Activated gamma-delta T cell treated with Interleukin-2 at 50 U/mL for 16 hours (primary cell): ENCODE measurements at places on chromosomes 16 and 17.

DNA sequence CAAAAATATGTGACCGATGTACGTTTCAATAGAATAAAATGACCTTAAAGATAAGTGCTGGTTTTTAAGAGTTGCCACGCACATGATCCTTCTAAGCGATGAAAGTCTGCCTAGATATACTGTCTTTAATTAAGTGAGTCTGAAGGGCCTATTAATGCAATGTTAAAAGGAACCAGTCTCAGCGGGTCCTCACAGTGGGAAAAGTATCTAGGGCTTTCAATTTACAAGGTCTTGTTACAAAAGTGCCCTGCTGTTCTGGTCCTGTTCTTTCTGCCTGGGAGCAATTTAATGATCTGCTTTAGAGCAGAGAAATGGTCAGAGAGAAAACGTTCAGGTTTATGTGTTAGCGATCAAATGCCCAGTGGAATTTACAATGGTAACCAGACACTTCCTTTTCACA is 864.0 kb downstream of the KCNJ2 start:
- no peak for DNase-seq

DNA sequence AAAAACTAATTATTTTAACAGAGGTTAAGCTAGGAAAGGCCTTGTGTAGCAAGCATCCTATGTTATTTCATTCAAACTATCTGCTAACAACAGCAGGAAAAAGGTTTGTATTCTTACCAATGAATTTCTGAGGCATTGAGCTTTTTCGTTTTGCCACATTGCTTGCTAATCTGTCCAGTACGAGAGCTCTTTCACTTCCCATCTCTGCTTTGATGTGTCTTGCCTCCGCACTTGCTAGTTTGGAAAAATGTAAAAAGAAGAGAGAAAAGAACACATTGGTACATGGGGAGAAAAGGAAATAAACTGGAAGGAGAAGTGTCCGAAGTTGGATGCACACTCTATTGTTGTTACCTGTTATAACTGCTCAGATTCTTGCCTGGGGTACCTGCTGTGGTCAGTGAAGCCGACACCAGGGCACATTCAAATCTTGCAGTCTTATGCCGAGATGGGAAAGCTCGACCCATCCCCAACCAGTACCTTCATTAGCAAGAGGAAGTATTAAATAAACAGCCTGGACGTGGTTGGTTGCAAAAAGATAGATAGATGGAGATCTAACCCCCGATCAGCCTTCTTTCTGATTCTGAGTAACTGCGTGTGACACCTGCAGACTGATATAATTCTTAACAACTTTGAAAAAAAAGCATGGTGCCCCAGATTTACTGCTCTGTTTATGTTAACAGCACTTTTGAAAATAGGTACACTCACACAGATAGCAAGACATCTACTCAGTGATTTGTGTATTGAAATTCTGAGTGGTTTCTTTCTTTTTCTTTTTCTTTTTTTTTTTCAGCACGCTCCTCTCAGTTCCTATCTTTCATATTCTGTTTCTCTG is 40.0 kb downstream of the GRB7 start:
- DNase-seq, result no peak

- DNase-seq, result no peak
Observed at GRCh38 chr17:76793775-76794174, 55.9 kb downstream of the MFSD11 start.

DNA sequence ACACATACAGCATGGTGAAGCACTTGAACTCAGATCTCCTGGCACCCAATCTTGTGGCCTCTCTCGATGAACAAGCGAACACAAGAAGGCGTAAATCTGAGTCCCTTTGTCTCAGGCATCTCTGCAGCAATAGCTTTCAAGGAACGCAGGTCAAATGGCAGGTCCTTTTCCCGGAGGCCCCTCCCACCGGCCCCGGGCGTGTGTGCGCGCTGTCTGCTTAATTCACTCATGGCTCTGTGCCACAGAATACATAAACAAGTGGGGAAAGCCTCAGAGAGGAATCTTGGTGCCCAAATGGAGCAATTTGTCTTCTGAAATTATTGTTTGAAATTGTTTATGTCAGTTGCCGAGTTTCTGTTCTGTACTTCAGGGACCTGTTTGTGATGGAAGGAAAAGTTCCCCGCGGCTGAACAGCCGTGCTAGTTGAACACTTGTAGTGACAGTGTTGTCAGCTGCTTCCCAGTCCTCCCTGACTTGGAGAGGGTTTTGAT is 14.8 kb downstream of the MYOCD start:
- no peak for DNase-seq

GRCh38 chr17:32116937-32117336 is 25.4 kb upstream of the RHOT1 start:
- no peak for DNase-seq

DNA sequence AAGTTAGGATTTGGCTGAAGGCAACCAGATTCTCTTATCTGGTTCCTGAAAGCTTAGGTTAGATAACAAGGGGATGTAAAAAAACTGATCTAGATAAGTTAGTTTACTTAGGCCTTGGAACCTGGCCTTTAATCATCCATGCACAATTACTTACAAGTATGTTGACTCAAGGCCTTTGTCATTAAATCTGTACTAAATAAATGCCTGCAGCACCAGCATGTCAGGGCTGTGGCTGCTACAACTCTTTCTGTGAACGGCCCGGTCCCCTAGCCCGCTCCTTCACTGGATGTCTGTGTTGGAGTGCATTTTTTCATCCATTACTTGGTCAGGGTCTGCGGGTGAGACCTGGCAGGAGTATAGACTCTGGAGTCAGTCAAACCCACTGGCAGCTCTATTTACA is 48.4 kb upstream of the ALDH3A1 start:
- no peak for DNase-seq

DNA sequence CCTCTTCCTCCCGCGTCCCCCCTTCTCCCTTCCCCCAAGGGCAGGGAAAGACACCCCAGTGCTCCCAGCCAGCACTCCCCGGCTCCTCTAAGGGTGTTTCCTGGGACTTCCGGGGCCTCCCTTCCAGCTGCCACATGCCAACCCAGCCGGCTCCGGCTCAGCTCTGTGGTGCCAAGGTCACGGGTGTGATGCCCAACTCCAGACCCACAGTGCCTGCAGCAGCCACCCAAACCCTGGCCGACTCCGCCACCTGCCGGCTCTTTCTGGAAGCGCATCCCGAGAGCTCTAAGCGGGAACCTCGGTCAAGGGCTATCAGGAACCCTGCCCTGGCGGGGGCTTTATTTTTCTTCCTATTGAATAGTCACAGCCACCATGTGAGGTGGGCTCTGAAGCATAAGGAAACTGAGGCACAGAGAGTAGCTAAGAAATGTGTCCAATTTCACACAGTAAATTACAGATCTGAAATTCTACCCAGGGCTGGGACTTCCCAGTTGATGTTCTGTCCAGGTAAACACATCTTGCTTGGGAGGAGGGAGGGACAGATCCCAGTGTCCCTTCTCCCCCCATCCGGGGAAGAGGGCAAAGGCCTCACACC is 3.3 kb upstream of the PPP1R1B start:
- DNase-seq, result peak; percentile 86

- no peak for DNase-seq
Observed at GRCh38 chr16:83720981-83721380, 86.8 kb upstream of the HSBP1 start.

- DNase-seq, result no peak
Observed at GRCh38 chr16:87976665-87977064, 25.4 kb downstream of the BANP start.

- no peak for DNase-seq
Observed at GRCh38 chr16:79810449-79811189, 210.1 kb upstream of the MAF start.

- no peak for DNase-seq
Observed at GRCh38 chr17:79974566-79975497, 60.8 kb downstream of the TBC1D16 start.

GRCh38 chr16:89001117-89002027 is 24.4 kb upstream of the CBFA2T3 start:
- no peak for DNase-seq

GRCh38 chr16:54177862-54178477 is 108.6 kb downstream of the IRX3 start:
- no peak for DNase-seq
